ENCODE measurements at places on chromosomes 5 and 9.

DNA sequence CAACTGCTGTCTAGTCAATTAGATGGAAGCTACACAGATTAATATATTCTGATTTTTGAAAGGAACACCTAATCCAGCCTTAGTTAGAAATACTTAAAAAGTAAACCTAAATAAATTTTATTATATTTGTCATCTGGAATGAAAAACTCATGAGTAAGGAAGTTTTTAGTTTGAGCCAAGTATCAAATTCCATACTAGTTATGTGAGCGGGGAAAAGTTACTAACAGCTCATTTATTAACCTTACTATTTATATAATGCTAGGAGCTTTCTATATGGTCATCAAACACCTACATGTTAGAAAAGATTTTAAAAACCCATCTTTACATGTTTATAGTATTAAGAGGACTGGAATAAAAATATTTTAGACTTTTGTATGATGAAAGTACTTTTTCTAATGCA is 41.6 kb upstream of the POU5F2 start:
- H3K4me3 ChIP-seq, result no peak overlapping the region
- H3K27me3 ChIP-seq, result no peaks in the 10 kb centered on the region
- no peak for DNase-seq
- no peak overlapping the region for H3K27ac ChIP-seq

DNA sequence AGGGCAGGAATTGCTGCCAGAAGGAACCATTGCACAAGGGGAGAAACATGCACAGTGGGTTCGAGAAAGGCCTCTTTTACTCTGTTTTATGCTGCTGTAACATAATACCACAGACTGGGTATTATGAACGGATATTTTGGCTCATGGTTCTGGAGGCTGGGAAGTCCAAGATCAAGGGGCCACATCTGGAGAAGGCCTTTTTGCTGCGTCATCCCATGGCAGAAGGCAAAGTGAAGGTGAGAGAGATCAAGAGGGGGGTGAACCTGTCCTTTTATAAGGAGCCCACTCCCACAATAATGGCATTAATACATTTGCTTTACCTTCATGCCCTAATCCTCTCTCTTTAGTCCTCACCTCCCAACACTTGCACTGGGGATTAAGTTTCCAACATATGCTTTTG is 136.9 kb upstream of the ALDH1B1 start:
- no peak for DNase-seq
- H3K27me3 ChIP-seq, result peaks cover 10% of the 10 kb centered on the region
- H3K36me3 ChIP-seq, result no peaks in the 10 kb centered on the region
- no peaks in the 10 kb centered on the region for H3K4me1 ChIP-seq
- H3K27ac ChIP-seq, result no peak overlapping the region

GRCh38 chr9:68433531-68434110 is 77.2 kb downstream of the PGM5 start:
- no peak for DNase-seq
- peaks cover 3% of the 10 kb centered on the region for H3K36me3 ChIP-seq
- no peak overlapping the region for H3K27ac ChIP-seq
- H3K27me3 ChIP-seq, result no peaks in the 10 kb centered on the region
- no peak overlapping the region for H3K4me3 ChIP-seq
- H3K4me1 ChIP-seq, result peaks cover 30% of the 10 kb centered on the region

DNA sequence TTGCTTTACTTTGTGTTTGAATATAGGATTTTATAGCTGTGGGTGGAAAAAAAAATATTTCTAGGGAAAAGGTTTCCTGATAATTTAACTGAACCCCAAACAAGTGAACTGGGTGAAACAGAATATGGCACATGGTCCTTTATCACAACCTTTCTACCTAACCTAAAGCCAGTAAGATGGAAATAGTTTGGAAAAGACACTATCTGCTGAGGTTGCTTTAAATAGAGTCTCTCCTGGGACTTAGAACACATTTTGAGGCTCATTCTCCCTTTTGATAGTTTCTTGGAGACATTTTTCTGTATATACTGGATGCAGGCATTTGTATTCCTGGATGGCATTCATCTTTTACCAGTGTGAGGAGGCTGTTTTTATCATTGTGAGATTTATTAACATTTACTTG is 39.4 kb downstream of the BASP1 start:
- peaks cover 38% of the 10 kb centered on the region for H3K27me3 ChIP-seq
- no peak overlapping the region for H3K4me3 ChIP-seq
- H3K27ac ChIP-seq, result no peak overlapping the region
- DNase-seq, result no peak

DNA sequence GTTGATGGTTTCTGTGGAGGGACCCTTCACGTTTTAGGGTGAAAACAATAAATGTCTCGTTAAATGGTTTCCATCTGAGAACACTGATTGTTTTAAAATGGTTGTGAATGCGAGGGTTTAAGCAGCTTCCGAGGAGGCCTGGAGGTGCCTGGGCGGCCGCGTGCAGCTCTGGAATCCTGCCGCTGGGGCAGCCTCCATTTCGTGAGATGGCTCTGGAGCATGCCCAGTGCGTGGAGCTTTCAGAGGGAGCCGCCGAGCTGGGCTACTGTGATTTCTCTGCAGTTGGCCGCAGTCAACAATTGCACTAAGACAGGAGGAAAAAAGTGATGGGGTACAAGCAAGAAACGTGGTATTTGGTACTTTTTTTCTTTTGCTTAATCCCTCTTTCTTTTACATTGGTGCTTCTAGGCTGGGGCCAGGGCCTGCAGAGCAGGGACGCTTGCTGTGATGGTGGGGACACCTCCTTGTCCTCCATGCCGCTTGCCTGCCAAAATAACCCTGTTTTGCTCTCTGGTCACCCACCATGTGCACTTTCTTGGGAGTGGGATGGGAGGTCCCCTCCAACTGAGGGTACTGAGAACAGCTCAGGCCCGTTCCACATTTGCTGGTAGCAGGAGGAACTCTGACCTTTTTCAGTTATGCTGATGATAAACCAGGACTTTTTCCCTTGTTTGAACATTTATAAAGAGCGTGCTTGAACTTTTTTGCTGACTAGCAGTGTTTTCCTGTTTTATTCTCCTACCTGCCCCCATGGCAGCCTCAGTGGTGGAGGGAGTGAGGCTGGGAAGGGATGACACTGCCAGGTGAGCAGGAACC is 47.1 kb downstream of the EHMT1 start:
- H3K27me3 ChIP-seq, result no peaks in the 10 kb centered on the region
- H3K27ac ChIP-seq, result no peak overlapping the region
- no peak overlapping the region for H3K4me3 ChIP-seq
- H3K36me3 ChIP-seq, result no peaks in the 10 kb centered on the region

GRCh38 chr5:77267496-77267895 is 57.0 kb downstream of the PDE8B start:
- no peak overlapping the region for H3K4me3 ChIP-seq
- no peak overlapping the region for H3K27ac ChIP-seq
- H3K27me3 ChIP-seq, result no peaks in the 10 kb centered on the region
- no peak for DNase-seq
- H3K36me3 ChIP-seq, result no peaks in the 10 kb centered on the region

GRCh38 chr9:33782395-33783152 is 12.8 kb upstream of the PRSS3 start:
- H3K4me1 ChIP-seq, result peaks cover 2% of the 10 kb centered on the region
- DNase-seq, result no peak
- no peaks in the 10 kb centered on the region for H3K36me3 ChIP-seq
- H3K27ac ChIP-seq, result no peak overlapping the region
- H3K27me3 ChIP-seq, result no peaks in the 10 kb centered on the region

- H3K4me3 ChIP-seq, result no peak overlapping the region
- peak overlapping the region; percentile 45 for H3K27ac ChIP-seq
- H3K36me3 ChIP-seq, result peaks cover 10% of the 10 kb centered on the region
- peaks cover 19% of the 10 kb centered on the region for H3K4me1 ChIP-seq
Measured at GRCh38 chr9:112863214-112863613, 27.5 kb downstream of the SLC46A2 start.

GRCh38 chr9:105059252-105059651 is 131.3 kb upstream of the ABCA1 start:
- H3K4me3 ChIP-seq, result no peak overlapping the region
- no peak for DNase-seq
- H3K36me3 ChIP-seq, result no peaks in the 10 kb centered on the region
- H3K4me1 ChIP-seq, result peaks cover 9% of the 10 kb centered on the region
- H3K27ac ChIP-seq, result no peak overlapping the region

- no peaks in the 10 kb centered on the region for H3K36me3 ChIP-seq
- H3K27ac ChIP-seq, result no peak overlapping the region
- H3K4me1 ChIP-seq, result no peaks in the 10 kb centered on the region
Measured at GRCh38 chr9:23674016-23674585, 151.9 kb downstream of the ELAVL2 start.

DNA sequence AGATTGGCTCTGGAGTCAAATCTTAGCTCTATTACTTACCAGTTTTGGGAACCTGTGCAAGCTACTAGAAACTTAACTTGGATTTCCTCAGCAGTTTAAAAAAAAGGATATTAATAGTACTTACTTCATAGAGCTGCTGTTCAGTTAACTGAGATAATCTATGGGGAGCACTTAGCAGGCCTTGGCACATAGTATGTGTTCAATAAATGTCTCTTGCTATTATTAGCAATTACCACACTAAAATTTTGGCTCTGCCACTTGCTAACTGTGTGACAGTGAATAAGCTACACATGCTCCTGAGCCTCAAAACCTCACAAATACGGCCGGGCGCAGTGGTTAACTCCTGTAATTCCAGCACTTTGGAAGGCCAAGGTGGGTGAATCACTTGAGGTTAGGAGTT is 55.9 kb downstream of the CDK5RAP2 start:
- H3K4me1 ChIP-seq, result peaks cover 36% of the 10 kb centered on the region
- H3K4me3 ChIP-seq, result no peak overlapping the region
- H3K36me3 ChIP-seq, result peaks cover 78% of the 10 kb centered on the region
- H3K27me3 ChIP-seq, result no peaks in the 10 kb centered on the region
- DNase-seq, result no peak

DNA sequence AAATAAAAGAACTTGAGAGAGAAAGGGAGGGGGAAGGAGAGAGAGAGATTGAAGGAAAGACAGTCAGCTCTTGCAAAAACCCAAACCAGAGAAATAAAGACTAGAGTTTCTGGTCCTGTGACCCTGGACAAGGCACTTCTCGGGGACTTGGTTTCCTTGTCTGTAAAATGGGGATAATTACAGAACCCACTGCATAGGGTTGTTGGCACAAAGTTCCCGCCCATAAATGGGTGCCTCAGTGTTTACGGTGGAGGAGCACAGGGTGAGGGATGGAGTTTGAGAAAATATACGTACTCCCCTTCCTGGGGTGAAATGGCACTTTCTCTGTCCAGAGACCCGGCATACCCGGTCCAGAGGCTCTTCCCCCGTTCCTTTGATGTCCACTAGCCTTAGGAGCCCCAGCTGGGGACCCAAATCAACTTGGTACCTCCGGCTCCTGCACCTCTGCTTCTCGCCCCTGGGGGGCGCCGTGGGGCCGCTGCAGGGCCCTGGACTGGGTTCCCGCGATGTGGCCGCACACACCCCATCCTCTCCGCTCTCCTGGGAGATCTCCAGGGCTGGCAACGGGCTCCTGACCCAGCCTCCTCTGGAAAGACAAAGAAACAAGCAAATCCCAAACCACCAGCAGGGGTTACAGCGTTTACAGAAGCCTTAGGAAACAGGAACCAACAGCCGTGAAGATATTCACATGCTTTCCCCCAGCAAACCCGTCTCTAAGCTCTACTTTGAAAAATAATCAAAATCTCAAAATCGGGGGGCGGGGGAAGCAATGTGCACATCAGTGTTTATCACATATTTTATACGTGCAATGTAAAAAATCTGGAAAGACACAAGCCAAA is 26.3 kb downstream of the PTGES start:
- H3K36me3 ChIP-seq, result no peaks in the 10 kb centered on the region
- peaks cover 32% of the 10 kb centered on the region for H3K27me3 ChIP-seq
- H3K4me1 ChIP-seq, result peaks cover 14% of the 10 kb centered on the region
- DNase-seq, result peak; percentile 68
- H3K27ac ChIP-seq, result peak overlapping the region; percentile 32
- peak overlapping the region; percentile 10 for H3K4me3 ChIP-seq

DNA sequence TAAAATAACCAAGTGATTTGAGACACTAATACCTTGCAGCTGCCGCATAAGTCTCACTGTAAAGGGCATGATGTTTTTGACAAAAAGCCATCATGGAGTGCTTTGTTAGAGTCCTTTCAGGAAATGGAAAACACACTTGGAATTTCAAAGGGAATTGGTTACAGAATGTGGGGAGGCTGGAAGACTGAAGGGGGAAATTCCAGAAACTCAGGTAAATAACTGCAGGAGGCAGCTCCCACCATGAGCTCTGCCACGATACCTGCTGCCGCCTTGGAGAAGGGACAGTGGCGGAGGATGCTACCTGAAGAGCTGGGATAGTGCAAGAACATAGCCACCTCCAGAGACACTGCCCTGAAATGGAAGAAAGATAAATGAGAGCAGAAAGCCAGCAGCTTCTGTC is 66.9 kb downstream of the PRKACG start:
- H3K27ac ChIP-seq, result no peak overlapping the region
- no peaks in the 10 kb centered on the region for H3K36me3 ChIP-seq
- no peak overlapping the region for H3K4me3 ChIP-seq
- H3K4me1 ChIP-seq, result peaks cover 26% of the 10 kb centered on the region

- peak within 1 kb of the TSS; percentile 89 for H3K27ac ChIP-seq
- peak; percentile 84 for DNase-seq
- peaks cover 5% of the 10 kb centered on the region for H3K36me3 ChIP-seq
- peaks cover 10% of the 10 kb centered on the region for H3K27me3 ChIP-seq
- H3K4me3 ChIP-seq, result peak within 1 kb of the TSS; percentile 93
Measured at GRCh38 chr5:175478384-175479124, at the start of gene SFXN1. Gene SFXN1 (plus strand): TSS chr5:175478560. CDS start chr5:175492104, 13,544 bp downstream.

- no peaks in the 10 kb centered on the region for H3K4me1 ChIP-seq
- no peaks in the 10 kb centered on the region for H3K36me3 ChIP-seq
- peaks cover 62% of the 10 kb centered on the region for H3K27me3 ChIP-seq
Measured at GRCh38 chr5:175216991-175217390, 227.0 kb downstream of the DRD1 start.

DNA sequence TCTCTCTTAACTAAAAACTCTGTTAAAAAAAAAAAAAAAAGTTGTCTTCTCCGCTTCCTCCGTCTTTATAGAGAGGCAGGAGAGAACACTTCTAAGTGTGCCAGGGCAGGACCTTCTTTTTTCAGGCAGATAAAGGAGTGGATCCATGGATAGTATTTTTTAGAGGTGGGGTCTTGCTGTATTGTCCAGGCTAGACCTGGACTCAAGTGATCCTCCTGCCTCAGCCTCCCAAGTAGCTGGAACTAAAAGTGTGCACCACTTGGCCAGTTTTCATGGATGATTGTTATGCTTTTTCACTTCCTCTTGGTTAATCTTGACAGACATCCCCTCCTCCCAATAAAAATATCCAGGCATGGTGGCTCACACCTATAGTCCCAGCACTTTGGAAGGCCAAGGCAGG is 20.0 kb upstream of the GNE start:
- no peak overlapping the region for H3K4me3 ChIP-seq
- H3K36me3 ChIP-seq, result no peaks in the 10 kb centered on the region
- H3K27ac ChIP-seq, result no peak overlapping the region
- no peaks in the 10 kb centered on the region for H3K27me3 ChIP-seq
- DNase-seq, result no peak

DNA sequence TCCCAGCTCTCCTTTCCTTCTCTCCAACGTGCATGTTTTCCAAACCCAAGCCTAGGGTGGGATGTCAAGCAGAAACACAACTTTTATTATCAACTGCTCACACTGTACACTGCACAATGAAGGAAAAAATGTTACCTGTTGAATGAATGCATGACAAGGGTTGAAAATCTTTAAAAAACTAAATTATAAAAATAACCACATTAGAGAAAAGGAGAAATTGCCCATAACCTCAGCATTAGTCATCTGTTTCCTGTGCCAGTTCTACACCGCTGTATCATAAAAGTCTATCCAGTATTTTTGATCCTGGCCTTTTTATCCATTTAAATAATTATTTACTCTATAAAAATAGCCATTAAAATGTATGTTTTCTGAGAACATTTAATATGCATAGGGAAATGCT is 101.1 kb downstream of the APBA1 start:
- no peaks in the 10 kb centered on the region for H3K36me3 ChIP-seq
- H3K27me3 ChIP-seq, result no peaks in the 10 kb centered on the region
- no peak for DNase-seq
- H3K27ac ChIP-seq, result no peak overlapping the region

GRCh38 chr5:167633931-167634341 is 657.5 kb upstream of the WWC1 start:
- H3K4me1 ChIP-seq, result peaks cover 13% of the 10 kb centered on the region
- DNase-seq, result no peak
- no peaks in the 10 kb centered on the region for H3K36me3 ChIP-seq
- H3K27me3 ChIP-seq, result no peaks in the 10 kb centered on the region
